ENCODE measurements at places on chromosomes 7 and 10. TPM values are rescaled to one million over a fixed set of nuclear protein-coding genes. Genes with fewer than 3 reads are reported as not detected.

EIF4H gene
- 192 TPM for total RNA-seq

- DNase-seq: no peak
Observed at GRCh38 chr7:106121189-106121810, 9.2 kb upstream of the SYPL1 start.

DNA sequence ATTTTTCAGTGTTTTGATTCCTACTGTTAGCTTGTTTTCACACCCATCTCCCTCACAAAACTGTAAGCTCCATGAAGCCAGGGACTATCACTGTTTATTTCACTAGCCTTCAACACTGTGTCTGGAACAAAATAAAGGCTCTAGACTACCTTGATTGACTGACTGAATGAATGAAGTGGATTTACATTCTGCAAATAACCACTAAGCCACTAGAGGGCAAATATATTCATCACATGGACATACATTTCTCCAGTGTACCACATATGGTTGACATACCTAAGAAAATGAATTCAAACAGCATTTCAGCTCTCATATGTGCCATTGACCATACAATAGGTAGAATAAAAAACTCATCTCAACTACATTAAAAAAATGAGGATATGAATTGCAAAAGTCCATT is 185.9 kb downstream of the RAB11FIP2 start:
- DNase-seq: no peak

DNA sequence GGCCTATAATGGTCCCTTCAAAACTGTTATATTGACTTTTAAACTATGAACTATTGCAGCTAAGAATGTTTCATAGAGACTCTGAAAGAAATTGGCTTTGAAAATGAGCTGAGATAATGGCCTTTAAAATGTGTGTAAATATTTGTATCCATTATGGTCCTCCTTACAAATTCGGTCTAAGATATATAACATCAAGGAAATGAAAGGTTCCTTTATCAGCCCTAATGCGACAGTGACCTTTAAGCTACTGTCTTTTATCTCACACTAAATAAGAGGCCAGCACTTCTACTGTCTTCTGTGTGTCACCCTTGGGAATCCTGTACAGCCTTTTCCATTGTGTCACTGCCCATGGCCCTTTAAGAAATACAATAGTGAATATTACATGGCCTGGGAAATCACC is 19.5 kb downstream of the COL28A1 start:
- DNase-seq: no peak

- no peak for DNase-seq
Observed at GRCh38 chr7:155847821-155848435, 35.7 kb upstream of the SHH start.

All from heart right ventricle (tissue), 16 donors.